ENCODE measurements at places on chromosomes 4 and X. TPM values are rescaled to one million over a fixed set of nuclear protein-coding genes. Genes with fewer than 3 reads are reported as not detected.

The ITGB1BP2 gene
- total RNA-seq, result 2.8 TPM

The GABRG1 gene
- total RNA-seq, result not detected

The SCD5 gene
- not detected for total RNA-seq

The FBXO8 gene
- 17.8 TPM for total RNA-seq

The CEP44 gene
- 15.0 TPM for total RNA-seq

The CDS1 gene
- not detected for total RNA-seq

The CLCN4 gene
- 4.7 TPM for total RNA-seq

The GIMD1 gene
- not detected for total RNA-seq
